NCI-H1417 treated with DMSO at 0.1 percent for 48 hours (cell line): ENCODE measurements at places on chromosomes 11 and 22.

GRCh38 chr11:86869966-86870570, 69.7 kb downstream of the PRSS23 start:
- DNase-seq: peak; percentile 20

DNA sequence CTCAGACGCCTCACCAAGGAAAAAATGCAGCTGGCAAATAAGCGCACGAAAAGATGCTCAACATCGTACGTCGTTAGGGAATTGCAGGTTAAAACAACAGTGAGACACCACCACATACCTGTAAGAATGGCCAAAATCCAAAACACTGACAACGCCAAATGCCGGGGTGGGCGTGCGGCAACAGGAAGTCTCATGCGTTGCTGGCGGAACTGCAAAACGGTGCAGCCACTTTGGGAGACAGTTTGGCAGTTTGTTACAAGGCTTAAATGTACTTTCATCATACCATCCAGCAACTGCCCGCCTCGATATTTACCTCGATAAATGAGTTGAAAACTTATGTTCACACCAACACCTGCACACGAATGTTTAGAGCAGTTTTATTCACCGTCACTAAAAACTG, 7.5 kb upstream of the CTSD start:
- no peak for DNase-seq

- DNase-seq: no peak
Observed at GRCh38 chr22:49073873-49074417, 753.7 kb downstream of the BRD1 start.

DNA sequence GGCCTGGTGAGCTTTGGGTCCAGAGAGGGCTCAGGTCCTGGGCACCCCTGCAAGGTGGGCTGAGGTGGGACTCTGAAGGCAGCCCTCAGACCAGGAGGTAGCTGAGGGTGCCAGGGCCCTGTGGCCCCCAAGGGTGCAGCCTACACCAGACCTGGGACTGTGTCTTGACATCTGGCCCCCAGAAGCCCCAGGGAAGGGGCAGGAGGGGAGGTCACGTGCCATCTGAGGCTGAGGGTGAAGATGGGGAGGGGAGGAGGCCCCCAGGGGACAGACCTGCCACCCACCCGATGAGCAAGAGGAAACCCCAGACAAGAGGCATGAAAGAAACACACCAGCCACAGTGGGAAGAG, 520.2 kb downstream of the BRD1 start:
- DNase-seq: no peak

DNA sequence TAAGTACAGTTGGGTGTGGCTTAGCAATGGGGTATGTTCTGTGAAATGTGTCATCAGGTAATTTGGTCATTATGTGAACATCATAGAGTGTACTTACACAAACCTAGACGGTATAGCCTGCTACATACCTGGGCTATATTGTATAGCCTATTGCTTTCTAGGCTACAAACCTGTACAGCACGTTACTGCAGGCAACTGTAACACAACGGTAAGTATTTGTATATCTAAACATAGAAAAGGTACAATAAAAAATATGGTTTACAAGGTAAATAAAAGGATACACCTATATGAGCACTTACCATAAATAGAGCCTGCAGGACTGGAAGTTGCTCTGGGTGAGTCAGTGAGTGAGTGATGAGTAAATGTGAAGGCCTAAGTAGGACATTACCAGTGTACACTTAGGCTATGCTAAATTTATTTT, 73.1 kb upstream of the GDPD4 start:
- no peak for DNase-seq

DNA sequence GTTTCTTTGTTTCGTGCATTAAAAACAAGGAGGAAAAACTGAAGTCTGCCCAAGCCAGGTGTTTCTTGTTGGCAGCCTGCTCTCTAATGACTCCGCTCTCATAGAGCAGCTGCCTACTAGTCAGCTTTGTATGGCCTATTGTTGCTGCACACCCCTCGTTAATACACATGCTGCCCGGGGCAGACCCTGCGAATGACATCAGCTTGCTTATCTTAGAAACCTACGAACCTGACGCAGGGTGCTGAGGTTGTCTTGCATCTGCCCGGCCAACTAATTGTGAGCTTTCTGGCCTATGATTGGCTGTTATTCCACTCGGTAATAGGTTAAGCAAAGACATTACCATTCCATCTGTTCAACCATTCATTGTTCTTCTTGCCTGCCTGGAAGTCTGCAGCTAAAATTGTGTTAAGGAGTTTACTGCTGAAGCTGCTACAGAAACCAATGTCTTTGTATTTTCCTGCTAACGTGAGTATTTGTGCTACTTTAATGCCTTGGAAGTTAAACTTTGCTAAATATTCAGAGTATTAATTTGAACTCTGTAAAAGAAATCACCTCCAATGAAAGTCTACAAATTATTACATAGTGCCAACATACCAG, 37.5 kb downstream of the ZC3H12C start:
- DNase-seq: peak; percentile 98

DNA sequence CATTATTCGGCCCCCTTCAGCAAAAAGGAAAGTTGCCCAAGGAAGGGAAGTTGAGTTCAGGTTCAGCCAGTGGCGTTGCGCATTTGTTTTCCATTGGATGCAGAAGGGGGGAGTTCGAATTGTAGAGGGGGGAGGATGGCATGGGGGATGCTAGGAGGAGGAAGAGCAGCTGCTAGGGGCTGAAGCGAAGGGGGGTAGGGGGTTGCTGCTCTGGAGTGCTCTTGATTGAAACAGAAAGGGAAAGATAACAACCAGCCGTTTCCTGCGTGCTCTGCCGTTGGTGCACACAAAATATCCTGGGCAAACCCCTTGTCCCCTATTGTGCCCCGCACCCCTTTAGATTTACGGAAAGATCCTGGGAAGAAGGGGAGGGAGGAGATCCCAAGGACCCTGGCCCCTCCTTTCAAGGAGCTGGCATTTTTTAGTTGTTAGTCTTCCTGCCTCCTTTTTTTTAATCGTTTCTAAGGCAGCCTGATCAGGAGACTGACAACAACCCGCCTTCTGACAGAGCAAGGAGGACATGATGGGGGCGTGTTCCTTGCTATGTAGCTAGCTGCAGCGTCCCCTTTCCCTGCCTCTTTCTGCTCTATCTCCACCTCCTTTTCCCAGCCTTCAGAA, 2.1 kb downstream of the KMT2A start:
- DNase-seq: no peak

DNA sequence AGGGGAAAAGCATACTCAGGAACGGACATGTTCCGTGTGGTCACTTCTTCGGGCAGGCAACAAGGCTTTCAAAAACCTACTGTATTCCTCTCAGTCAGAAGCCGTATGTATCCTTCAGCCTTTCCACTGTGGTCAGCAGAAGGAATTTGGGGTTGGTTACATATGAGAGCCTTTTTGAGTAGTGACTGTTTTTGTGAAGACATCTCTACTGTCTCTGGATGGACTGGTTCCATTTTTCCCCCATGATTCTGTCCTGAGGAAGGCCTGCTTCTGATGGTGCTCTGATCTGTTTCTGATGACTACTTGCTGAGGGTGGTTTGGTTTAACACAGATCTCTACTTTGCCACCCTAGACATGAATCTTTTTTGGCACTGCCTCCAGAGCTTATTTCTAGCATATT, 63.7 kb upstream of the HORMAD2 start:
- no peak for DNase-seq

GRCh38 chr11:99176430-99176829, 155.7 kb downstream of the CNTN5 start:
- no peak for DNase-seq

- no peak for DNase-seq
Observed at GRCh38 chr11:131817687-131818188, 447.3 kb downstream of the NTM start.

DNA sequence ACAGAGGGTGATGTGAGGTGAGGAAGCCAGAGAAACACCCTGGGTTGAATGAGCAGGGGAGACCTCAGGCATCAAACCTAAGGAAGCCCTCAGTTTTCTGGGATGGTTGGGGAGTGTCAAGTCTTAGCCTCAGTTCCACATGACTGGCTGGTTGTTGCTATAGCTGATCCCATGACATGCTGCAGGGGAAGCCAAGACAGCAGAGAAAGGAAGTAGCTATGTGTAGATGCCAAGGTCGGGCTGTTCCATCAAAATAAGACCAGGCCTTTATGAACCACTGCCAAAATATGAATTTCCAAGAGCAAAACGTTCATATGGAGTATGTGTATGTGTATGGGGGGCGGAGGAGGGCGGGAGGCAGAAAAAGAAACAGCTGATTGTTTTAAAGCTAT, 11.6 kb downstream of the CD59 start:
- DNase-seq: no peak

- DNase-seq: no peak
Observed at GRCh38 chr22:17228725-17229126, 9.5 kb upstream of the ADA2 start.

DNA sequence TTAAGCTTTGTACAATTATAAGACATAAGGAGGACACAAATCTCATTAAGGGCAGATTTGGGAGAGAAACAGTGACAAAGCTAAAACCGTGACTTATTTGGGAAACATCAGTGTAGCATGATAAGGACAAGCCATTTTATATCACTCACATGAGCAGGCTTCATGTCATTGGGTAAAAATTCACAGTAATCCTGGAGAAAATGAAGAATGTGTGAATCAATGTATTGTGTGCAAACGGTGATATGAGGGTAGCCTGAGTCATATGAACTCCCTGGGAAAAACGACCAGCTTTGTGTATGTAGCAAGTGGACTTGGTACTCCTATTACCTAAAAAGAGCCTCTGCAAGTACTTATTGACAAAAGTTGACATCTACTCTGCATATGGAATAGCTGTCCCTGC, 6.0 kb upstream of the TRIM34 start:
- DNase-seq: no peak

GRCh38 chr11:80523057-80523456, 1082.2 kb upstream of the TENM4 start:
- DNase-seq: no peak

DNA sequence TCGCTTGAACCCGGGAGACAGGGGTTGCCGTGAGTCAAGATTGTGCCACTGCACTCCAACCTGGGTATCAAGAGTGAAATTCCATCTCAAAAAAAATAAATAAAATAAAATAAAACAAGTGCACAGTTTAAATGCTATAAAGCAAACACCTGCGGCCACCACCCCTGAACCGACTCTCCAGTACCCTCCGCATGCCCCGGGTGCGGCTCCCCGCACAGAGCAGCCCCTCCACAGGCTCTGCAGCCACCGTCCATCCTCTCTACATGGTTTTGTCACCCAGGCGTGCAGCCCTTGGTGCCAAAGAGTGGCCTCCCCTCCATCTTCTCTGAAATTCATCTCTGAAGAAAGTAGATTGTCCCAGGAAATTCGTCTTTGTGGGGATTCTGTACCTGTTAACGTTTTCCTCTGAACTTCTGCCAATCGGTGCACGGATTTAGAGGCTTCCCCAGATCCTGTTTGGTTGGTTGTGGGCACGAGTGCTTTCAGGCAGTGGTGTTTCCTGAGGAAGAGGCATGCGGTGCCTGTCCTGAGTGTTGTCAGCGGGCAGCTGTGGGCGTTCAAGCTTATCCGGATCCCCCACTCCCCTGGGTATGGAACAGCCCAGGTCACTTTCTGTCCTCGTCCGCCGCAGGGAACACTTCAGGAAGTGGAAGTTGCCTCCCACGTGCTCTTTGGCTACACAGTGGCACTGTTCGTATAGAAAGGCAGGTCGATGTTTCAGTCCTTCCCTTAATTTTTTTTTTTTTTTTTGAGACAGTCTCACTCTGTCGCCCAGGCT, 4.1 kb downstream of the MIOX start:
- no peak for DNase-seq
